ENCODE measurements at places on chromosomes 4 and X.

- DNase-seq: peak; percentile 44
Measured at GRCh38 chr4:41661442-41662076, 87.0 kb downstream of the PHOX2B start.

GRCh38 chrX:154473683-154474082 is 5.4 kb downstream of the LAGE3 start:
- no peak for DNase-seq

DNA sequence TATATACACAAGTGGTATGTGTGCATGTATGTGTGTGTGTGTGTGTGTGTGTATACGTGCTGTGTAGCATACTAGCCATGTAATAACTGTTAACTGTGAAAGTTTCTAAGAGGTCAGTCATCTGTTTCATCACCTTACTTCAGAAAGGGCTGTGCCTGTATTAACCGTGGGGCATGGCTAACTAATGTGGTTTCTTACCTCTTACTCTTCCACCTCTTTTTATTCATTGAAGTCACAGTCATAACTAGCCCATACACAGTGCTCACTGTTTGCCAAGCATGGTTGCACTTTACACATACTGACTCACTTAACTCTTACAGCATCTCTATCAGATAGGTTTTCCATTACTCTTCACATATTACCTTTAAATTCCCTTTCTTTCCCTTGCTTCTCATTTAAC is 23.7 kb upstream of the LRAT start:
- DNase-seq: peak; percentile 48

- no peak for DNase-seq
Measured at GRCh38 chr4:17702641-17703040, 78.8 kb downstream of the FAM184B start.

GRCh38 chr4:144633215-144633614 is 12.7 kb upstream of the HHIP start:
- DNase-seq: no peak

- DNase-seq: peak; percentile 27
Measured at GRCh38 chr4:6742507-6742906, 26.5 kb downstream of the BLOC1S4 start.

- DNase-seq: no peak
Measured at GRCh38 chr4:57119054-57119651, 9.0 kb upstream of the IGFBP7 start.

- DNase-seq: no peak
Measured at GRCh38 chr4:169437299-169438047, 166.7 kb upstream of the SH3RF1 start.

DNA sequence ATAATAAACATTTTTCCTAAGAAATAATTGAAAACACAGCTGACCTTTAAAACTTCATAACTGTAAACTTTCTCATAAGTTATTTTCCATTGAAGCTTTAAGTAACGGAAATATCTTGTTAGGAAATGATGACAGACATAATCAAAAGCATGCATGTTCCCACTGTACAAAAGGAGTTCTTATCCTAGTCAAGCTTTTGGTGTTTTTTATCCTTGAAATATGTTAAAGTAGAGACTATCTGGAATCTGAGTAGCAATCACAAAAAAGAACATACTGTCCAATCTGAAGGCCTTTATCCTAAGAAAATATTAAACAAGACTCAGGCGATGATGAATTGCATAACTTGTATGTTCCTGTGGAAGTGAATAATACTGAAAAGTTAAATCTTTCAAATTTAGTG is 14.4 kb downstream of the GEMIN8 start:
- no peak for DNase-seq
